DMS 273 treated with DMSO at 0.1 percent for 48 hours (cell line): ENCODE measurements at places on chromosomes 2 and 18.

- DNase-seq: no peak
Measured at GRCh38 chr2:220473611-220474010, 846.2 kb downstream of the SLC4A3 start.

GRCh38 chr18:55439056-55439455 is 148.9 kb downstream of the TCF4 start:
- DNase-seq: no peak

DNA sequence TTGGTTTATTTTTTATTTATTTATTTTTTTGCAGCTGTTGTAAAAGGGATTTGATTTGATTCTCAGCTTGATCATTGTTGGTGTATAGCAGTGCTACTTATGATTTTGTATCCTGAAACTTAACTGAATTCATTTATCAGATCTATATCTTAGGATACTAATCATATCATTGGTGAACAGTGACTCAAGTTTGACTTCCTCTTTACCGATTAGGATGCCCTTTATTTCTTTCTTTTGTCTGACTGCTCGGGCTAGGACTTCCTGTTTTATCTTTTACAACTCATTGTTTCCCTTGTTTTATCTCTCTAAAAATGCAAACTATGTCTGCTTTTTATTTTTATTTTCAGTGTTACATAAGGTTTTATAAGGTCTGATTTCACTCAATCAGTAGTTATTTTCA is 23.6 kb downstream of the SP100 start:
- no peak for DNase-seq

DNA sequence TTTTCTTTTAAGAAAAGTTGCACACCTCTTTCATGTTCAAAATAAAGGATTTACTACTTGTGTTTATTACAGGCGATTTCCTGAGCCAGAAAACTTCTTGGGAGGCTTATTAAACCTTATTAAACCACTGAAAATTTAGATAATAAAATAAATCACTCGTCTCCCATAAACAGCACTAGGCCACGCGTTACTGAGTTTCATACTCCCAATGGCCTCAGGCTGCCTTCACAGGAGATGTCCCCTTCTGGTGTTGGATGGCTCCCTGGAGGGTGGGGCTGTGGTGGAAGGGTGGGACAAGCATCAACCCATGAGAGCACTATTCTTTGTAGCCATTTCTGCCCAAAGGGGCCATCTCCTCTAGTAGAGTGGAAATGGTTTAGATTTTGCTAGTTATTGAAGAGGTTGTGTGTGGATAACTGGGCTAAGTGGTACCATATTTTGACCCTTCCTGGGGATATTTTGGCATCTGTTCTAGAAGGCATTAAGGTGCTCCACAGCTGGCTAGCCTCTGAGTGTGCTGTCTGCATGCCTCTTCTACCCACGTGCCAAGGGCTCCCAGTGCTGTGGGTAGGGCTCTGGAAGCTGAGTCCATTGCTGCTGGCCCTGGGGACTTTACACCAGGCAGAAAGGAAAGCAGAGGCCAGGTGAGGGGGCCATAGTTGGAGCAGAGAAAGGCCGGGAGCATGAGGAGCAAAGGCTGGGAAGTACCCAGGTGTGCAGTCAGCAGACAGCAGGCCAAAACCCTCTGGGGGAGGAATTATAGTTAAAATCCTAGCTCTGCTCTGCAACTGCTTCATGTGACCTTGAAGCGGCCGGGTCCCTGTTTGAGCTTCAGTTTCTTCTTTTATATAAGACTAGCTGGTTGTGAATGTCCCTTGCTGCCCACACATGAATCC is 121.7 kb upstream of the SMAD2 start:
- no peak for DNase-seq

GRCh38 chr2:32425719-32426141 is 68.9 kb downstream of the BIRC6 start:
- no peak for DNase-seq

DNA sequence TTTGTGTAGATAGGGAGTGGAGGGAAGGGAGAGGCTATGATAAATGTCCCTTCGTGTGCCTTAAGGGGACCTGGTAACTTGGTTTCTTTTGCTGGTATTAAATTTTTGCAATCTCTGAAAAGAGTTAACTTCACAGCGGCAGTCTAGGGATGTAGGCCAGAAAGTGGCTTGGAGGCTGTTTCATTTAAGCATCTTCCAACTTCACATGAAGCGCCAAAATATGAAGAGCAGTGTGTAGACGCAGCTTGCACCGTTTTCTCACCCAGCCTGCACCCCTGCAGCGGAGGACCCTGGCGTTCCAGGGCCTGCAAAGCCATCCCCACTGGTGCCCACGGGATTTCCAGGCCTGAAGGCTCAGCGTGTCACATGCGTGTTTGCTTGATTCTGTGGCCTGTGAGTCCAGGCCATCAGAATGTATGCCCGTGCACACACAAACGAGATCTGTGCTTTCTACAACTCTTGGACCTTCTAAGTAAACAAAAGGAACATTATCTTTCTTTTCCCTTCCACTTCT is 87.2 kb upstream of the EPB41L3 start:
- DNase-seq: no peak

GRCh38 chr18:34522603-34523002 is 187.5 kb upstream of the DTNA start:
- peak; percentile 37 for DNase-seq

- DNase-seq: no peak
Measured at GRCh38 chr2:1936427-1936980, 192.2 kb upstream of the PXDN start.

GRCh38 chr2:132438691-132439090 is 22.1 kb downstream of the GPR39 start:
- DNase-seq: no peak

DNA sequence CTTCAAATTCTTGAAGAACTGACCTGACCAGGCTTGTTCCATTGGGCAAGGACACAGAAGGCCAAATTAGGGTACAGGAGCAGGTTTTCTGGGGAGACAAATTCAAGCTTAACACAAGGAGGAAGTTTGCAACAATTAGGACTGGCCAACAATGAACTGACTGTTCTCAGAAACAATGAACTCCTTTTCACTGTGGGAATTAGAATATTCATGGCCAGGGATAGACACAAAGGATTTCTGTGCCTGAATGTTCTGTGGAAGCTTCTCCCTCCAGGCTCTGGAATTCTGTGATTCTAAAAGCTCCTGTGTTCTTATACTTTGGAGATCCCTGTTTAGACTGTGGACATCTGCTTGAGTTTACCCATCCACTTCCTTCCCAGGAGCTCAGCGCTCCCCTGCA is 15.2 kb downstream of the SMYD1 start:
- no peak for DNase-seq

DNA sequence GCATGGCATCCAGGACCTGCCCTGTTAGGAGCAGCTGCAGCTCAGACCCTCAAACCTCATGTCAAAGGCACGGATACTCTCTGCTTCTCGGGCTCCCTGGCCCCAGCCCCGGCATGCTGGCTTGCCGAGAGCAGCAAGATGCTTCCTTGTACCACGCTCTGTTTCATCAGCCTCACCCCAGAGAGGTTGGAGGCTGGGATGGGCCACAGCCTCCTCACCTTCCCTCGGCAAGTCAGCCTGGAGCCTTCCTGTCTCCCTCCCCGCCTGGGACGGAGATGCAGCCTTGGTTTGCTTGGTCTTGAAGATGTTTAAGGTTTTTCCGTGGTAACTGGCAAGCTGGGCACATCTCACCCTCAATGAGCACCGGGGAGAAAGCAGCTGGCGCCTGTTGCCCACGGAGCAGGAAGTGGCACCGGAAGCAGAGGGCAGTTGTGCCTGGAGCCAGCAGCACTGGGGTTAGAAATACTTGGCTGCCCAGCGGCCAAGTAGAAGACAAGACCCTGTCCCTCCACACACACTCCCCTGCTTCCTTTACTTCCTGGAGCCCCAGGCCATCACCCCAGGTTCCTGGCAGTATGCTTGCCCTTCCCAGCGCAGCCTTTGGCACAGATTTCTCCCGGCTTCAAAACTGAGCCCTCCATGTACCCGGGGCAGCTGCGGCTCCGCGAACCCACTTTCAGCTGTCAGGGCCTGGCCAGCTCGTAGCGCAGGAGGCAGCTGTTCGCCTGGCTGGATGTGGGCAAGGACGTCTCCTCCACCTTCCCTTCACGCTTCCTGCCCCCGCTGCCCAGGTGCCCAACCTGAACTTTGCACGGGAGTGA is 17.4 kb downstream of the FBLN7 start:
- no peak for DNase-seq

DNA sequence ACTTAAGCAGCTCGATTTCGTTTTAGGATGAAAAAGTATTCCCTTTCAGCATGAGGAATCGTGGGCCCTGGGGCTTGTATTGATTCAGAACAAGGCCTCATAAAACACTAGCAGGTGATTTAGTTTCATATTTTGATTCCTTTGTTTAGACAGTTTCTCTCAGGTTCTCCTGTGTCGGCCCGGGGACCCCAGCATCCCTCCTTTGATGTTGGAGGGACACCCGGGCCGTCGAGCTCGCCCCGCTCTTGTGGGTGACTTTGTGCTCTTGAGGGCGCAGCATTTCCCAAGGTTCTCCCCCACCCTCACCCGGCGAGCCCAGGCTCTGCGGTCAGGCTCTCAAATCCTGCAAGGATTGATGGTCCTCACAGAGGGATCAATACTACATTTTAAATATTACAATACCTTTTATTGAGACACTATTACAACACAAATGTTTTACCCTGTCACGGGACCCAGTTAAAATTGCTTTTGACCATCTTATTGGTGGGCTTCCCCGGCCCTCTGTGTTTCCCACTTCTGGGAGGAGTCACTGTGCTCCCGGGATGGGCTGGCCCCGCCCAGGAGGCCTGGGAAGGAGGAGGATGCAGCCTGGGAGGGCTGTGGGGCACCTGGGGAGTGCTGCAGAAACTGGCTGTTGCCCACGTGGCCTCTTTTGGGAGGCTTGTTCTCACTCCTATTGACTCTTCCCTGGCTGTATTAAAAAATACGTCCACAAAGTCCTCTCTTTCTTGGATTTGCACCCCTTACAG is 222.6 kb downstream of the INSIG2 start:
- peak; percentile 23 for DNase-seq

GRCh38 chr18:60826346-60826745 is 453.8 kb upstream of the MC4R start:
- no peak for DNase-seq

DNA sequence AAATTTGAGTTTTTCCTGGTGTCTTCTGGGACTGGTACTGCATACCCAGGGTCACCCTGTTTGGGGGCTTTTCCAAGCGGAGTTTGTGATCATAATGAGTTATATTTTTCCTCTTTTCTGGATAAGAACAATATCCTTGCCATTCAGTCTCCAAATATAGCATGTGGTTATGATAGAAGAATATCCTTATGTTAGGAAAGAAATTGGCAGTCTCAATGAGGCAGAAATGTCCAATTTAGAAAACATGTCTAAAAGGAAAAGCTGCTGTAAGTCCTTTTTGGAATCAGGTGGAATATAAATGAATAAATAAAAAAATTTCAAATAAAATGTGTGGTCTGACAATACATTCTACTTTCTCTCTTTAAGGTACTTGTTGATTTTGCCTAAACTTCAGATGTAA is 36.2 kb downstream of the SPATS2L start:
- DNase-seq: no peak

GRCh38 chr2:76197428-76197827 is 486.7 kb upstream of the GCFC2 start:
- DNase-seq: no peak

DNA sequence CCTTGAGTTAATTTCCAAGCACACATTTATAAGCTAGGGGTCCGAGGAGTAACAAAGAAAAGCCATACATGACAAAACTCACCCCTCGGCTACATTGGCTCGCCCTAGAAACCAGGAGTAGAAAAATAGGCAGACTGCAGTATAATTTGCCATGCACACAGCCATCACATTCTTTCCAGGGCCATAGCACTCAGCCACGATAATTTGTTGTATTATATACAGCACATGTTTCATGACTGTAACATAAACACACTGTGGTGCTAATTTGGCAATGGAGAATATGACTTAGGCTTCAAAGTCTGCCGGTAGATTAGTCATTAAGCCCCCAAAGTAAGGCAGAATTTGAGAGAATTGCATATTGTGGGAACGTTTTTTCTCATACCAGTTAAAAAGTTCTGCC is 254.9 kb downstream of the ZNF521 start:
- DNase-seq: no peak

DNA sequence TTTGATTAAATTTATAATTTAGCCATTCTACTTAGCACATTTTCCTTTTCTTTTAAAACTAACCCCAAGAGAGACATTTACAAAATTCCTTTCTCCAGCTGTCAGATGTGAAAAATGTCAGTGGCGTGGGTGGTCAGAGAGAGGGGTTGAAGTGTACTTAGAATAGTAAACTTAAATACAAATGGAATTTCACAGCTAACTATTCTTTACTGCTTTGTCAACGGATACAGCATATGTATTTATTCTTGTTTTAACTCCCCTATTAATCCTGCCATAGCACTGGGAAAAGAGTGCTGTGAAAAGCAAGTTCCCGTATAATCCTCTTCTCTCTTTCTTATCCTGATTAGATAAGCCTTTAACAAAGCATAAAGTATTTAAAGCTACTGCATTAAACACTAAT is 191.4 kb upstream of the CHAC2 start:
- DNase-seq: no peak

DNA sequence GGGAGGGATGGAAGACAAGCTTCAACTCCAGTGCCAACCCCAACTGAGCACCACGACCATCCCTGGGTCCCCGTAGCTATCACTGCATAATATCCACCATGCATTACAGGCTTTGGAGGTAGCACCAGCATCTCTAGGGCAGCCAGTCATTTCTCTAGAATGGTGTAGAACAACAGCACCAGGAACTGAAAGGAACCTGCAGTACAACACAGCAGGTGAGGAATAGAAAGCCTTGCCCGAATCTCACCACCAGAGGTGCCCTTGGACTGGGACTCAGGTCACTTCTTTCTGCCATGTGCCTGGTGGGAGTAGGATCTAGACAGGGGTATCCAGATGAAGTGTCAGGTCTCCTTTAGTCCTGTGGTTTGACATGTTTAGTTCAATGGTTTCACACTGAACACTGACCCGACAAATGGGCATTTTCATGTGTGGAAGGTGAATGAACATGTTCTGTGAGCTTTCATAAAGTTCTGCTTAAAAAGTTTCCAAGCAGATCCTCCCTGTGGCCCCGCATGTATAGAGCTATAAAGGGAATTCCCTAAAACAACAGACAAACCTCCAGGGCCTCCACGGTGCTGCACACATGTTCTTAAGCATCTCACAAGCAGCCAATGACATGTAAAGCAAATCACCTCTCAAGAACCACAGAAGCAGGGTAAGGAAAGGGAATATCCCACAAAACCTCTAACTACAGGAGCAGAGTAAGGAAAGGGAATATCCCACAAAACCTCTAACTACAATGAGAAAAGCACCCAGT is 208.3 kb downstream of the AFF3 start:
- no peak for DNase-seq

DNA sequence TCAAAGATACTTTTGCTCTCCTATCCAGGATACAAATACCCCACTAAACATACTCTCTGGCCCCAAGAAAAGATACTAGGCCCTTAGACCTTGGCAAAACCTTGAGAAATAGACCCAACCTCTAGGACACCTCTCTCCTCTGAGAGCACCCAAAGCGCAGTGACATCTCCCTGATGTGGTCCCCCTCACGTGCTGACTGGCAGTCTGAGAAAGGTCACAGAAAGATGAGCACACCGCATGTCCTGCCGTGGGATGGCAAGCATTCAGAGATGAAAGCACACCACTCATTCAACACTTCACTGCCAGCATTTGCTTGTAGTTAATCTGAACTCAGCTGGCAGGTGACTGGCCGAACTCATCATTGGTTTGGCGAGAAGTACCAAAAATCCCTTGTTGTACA is 6.1 kb upstream of the TBC1D8 start:
- DNase-seq: no peak

GRCh38 chr2:105104208-105104731 is 66.4 kb downstream of the MRPS9 start:
- no peak for DNase-seq

GRCh38 chr2:47269316-47270232 is 114.5 kb upstream of the STPG4 start:
- no peak for DNase-seq

- DNase-seq: no peak
Measured at GRCh38 chr2:239321596-239322415, 79.0 kb downstream of the HDAC4 start.
